Karpas-422 (cell line): ENCODE measurements at places on chromosomes 6 and 20.

DNA sequence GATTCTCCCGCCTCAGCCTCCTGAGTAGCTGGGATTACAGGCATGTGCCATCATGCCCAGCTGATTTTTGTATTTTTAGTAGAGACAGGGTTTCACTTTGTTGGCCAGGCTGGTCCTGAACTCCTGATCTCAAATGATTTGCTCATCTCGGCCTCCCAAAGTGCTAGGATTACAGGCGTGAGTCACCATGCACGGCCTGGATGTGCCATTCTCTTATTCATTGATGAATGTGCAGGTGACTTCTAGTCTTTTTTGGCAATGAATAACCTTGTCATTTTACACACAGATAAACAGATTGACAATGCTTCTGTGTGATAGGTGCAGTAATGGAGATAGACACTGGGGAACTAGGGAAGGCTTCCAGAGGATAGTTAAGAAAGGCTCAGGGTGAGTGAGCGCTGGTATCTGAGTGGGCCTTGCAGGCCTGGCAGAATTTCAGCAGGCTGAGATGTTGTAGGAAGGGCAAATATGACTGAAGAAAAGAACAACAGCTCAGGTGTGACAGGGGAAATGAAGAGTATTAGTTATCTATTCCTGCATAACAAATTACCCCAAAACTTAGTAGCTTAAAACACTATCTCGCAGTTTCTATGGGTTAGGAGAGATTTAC is 23.3 kb downstream of the PPARD start:
- no peak for DNase-seq

DNA sequence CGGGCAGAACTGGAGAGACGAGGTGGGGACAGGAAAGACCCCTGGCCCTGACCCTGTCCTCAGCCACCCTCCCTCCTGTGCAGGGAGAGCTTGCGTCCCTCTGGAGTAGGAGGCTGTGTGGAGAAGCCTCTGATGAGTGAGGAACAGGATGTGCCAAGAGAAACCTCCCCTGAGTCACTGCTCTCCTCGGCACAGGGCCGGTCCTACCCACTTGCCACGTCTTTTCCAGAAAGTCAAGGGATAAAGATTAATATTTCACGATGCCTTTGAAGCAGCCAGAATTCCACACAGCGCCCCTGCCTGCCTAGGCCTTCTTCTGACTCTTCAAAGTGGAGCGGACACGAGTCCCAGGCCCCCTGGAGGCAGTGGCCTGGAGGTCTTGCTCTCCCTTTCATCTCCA is 34.9 kb upstream of the THBS2 start:
- no peak for DNase-seq

GRCh38 chr6:14240411-14241166 is 123.0 kb downstream of the CD83 start:
- no peak for DNase-seq

DNA sequence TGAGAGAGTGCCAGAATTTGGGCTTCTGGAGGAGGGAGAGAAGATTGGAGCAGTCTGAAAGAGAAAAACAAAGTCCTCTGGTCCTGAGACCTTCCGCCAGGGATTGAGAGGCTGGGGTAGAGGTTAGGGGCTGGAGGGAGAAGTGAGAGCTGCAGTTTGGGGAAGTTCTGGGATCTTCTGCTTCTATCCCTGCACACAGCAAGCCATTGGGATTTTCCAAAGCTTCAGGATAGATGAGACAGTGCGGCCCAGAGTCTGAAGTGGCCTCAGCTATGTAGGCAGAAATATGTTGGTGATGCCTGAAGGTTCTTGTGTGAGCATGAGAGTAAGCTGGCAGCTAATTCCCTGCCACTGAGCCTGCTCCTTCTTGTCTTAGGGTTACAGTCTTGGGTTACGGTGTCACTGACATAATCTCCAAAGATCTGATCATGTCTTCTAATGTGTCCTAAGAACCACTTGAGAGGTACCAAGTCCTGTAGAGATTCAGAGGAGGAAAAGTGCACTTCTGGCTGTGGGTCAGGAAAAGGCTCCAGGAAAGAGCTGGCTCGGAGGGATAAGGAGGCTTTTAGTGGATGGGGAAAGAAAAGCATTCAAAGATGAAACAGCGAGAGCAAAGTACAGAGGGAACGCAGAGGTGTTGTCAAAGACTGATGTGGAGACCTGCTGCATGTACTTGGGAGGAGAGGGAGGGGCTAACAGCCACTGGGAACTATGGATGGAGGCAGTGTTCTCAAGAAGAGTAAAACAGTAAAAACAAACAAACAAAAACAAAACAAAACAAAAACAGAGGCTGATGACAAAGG is 131.1 kb upstream of the MYLIP start:
- no peak for DNase-seq

DNA sequence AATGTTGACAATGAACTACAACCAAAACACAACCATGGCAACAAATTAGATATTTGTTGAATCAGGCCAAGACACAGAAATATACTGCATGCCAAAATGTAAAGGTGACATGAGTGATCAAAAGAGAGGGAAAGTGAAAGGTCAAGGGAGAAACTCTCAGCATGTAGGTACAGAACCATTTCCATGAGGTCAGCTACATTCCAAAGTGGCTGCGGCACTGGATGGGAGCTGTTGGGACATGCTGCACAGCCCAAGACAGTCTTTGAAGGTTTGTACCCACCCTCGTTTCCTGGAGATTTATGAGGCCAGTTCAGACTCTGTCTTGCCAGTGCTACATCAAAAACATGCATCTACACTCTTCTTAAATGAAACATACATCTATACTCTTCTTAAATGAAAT is 579.9 kb downstream of the BMP2 start:
- no peak for DNase-seq

DNA sequence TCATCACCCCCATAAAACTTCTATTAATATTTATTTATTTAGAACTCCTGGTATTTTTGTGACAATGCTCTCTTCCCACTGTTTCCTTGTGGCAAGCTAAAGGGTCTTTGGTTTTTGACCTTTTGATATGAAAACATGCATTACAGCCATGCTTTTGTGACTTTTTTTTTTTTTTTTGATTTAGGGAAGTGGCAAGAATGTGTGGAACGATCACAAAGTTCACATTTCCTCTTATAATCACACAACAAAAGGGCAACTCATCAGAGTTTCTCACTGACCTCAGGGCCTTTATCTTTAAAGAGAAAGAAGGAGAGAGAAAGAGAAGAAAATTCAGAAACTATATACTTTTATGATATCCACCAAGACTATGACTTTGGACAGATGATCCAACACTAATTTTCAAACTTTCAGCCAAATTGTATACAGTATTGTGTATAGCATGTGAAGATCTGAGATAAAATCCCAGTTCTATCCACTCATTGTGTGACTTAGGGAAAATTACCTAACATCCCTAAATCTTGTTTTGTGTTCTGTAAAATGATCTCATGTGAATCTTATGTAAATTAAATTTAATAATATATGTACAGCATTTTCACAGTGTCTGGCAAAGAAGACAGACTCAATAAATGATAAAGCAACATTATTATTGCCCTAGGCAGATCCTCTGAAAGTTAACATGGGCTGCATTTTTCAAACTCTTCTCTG is 106.8 kb upstream of the MARCKS start:
- DNase-seq = no peak

- DNase-seq = no peak
Measured at GRCh38 chr20:32544260-32544722, 40.8 kb downstream of the NOL4L start.
